Activated CD4-positive, alpha-beta memory T cell treated with anti-CD3 and anti-CD28 coated beads, Interleukin-2, amount 10 ng/mL, durations not matched to agents 7 days and 5 days (primary cell): ENCODE measurements at places on chromosomes 4 and X.

GRCh38 chr4:68167706-68168105 is 38.0 kb upstream of the TMPRSS11F start:
- DNase-seq: no peak

GRCh38 chrX:100615005-100615404 is 21.6 kb downstream of the TSPAN6 start:
- DNase-seq: no peak

- DNase-seq: no peak
Measured at GRCh38 chrX:101450961-101451360, 34.3 kb upstream of the ARMCX4 start.

- no peak for DNase-seq
Measured at GRCh38 chr4:25090516-25090915, 59.8 kb upstream of the LGI2 start.

GRCh38 chr4:15198070-15198727 is 195.9 kb downstream of the CPEB2 start:
- no peak for DNase-seq

GRCh38 chr4:154433543-154433942 is 58.1 kb downstream of the DCHS2 start:
- no peak for DNase-seq

- DNase-seq: no peak
Measured at GRCh38 chr4:22235698-22236097, 280.2 kb downstream of the ADGRA3 start.

DNA sequence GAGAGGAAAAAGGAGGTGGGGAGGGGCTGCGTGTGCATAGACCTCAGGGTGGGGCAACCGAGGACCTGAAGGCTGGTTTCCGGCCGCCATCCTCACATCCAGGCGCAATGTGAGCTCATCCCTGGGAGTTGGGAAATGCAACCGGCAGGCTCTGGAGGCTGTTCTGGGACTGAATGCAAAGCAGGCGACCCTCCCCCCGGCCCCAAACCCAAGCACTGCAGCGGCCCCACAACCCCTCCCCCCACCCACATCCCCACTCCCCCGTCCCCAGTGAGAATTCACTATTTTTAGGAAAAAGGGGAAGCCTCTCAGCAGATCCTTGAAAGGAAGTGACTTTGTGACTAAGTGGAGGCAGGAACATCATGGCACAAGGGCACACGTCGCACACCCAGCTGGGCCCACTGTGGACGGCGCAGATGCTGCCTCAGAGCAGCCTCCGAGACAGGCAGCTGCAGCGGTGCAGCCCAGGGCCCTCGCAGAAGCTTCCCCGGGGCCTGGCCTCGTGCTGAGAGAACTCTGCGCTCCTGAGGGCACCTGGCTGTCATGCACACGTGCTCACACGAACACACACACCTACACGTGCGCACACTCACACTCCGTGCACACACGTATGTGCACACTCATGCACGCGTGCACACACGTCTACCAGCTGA is 1.3 kb upstream of the PDE6B start:
- no peak for DNase-seq

DNA sequence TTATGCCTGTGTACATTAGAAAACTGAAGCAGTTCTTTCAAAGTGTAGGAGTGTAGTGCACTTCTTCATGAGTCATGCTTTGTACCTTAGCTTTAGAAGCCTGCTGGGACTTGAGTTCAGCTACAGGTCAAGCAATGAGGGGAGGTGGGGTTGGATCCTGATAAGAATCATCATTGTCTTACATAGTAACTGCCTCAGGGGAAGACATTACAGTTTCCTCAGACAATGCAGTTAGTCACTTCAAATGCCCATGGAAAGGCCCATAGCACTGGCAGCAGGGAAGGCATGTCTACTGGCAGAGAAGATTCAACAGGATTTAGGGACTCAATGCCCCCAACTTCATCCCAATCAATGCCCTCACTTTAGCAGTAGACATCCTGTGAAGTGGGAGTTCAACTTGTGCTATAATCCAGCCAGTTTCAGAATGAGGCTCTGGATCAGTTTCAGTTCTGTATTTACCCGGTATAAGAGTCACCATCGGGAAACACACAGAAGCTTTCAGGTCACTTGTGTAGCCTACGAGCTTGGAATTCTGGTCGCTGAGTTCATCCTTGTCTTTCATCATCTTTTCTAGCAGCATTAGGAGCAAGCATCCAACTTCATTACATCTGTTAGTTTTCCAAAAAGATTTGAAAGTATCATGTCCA is 1216.5 kb downstream of the RAPGEF2 start:
- no peak for DNase-seq

- DNase-seq: no peak
Measured at GRCh38 chr4:47410271-47410670, 53.2 kb downstream of the COMMD8 start.

DNA sequence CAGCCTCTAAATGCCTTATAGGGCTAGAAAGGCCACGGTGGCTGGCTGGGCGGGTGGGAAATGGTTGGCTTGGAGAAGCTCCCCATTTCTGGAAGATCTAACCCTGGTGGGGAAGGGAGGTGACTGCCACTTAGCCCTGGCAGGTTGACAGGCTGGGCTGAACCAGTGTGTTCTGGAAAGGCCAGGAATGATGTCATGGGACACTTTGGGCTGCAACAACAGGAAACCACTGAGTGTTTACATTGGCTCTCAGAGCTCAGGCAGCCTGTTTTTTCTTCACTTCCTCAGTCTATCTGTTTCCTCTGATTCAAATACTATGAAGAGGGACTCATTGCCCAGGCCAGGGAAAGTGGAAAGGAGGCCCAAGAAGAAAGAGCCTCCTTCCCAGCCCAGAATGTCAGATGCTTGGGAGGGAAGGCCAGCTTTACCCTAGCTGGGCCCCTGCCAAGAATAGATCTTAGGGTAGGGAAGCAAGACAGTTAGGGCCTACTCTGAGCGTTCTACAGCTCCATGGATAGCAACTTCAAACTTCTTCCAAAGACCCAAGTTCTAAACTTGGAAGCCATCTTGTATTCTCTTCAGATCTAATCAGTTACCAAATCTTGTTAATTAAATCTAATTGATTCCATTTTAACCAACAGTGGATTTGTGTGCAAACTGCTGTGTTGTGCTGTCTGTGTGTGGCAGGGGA is 65.8 kb upstream of the MSN start:
- peak; percentile 67 for DNase-seq

- DNase-seq: no peak
Measured at GRCh38 chr4:185709802-185710486, 102.0 kb downstream of the SORBS2 start.

- no peak for DNase-seq
Measured at GRCh38 chrX:12843061-12843667, 23.7 kb upstream of the TLR7 start.

GRCh38 chr4:176638992-176639391 is 153.7 kb downstream of the VEGFC start:
- no peak for DNase-seq

GRCh38 chrX:110491846-110492620 is 133.4 kb downstream of the RTL9 start:
- DNase-seq: no peak

- DNase-seq: no peak
Measured at GRCh38 chr4:7429601-7430078, 5.1 kb downstream of the PSAPL1 start.

- no peak for DNase-seq
Measured at GRCh38 chr4:79987401-79987800, 85.6 kb downstream of the ANTXR2 start.

DNA sequence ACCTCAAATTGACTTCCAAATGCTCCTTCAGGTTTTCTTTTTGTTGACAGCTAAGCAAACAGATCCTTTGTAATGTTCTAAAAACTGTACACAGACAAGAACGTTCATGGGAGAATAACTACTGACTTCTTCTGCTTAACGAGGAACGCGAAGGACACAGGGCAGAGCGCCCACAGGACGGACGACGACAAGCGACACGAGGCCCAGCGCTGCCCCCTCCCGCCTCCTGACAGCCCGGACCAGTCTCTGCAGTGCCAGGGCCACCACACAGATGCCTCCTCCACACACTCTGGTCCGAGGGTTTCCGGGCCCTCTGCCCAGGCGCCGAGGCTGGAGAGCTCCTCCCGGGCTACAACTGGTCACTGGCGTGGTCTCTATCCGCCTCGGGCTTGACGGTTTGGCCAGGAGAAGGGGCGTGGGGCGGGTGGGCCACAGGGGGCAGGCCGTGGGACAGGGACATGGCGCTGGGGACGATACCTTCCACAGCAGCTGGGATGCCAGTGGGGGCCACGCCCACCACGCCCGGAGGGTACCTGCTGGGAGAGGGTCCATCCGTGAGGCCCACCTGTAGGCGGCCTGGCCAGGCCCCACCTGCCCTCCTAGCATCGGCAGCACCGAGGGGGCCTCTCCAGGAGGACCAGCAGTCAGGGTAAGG is 36.9 kb downstream of the CTBP1 start:
- no peak for DNase-seq

DNA sequence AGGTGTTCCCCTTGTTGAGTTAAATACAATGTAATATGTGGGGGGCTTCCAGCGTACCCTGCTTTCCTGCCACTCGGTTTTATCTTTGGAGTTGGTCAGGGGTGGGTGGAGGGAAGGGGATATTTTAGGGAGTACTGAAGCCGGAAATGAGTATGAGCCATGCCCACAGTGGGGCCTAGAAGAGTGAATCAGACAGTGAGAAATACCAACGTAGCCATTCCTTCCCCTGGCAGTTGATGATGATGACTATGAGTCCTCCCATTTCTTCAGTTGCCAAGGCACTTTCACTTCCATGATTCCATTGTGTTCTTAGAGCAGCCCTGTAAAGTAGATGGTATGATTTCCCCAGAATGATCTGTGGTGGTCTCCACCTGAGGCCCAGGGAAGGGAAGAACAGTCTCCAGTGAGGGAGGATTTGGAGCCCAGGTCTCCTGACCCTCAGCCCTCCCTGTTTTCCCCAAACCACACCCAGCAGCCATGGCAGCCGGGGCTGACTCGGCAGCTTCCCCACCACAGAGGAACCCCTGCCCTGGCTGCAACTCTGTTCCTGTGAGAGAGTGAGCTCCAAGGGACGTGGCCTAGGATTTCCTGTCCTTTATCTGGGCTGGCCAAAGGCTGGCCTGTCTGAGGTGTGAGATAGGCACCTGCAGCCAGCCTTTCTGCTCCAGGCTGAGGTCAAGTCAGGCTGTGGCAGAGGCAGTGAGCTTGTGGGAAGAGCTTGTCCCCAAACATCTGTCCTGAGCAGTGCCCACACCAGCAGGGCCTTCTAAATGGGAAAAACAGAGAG is 52.7 kb downstream of the STARD8 start:
- no peak for DNase-seq

GRCh38 chr4:11471618-11472017 is 42.9 kb upstream of the HS3ST1 start:
- DNase-seq: peak; percentile 77

GRCh38 chr4:153466081-153466948 is at the start of gene TMEM131L:
Gene TMEM131L (plus strand): TSS chr4:153466360. CDS start chr4:153466398, 38 bp downstream.
- DNase-seq: peak; percentile 72

DNA sequence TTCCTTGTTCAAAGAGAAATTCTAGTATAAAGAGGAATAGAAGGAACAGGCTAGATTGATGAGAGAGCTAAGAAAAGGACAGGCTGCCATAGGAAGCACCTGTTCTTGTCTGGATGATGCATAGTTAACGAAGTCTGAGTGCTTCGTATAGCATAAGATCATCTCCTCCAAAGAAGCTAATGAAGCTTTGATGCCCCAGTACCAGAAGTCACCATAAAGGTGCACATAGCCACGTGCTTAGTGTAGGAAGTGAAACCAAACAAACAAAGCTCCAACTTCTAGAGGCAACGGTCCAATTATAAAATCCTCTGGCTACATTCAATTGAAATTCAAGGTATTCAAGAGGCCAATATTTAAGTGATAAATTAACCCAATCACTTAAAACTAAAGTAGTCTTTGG is 31.0 kb downstream of the AFAP1 start:
- no peak for DNase-seq

GRCh38 chrX:68724531-68725020 is 77.1 kb downstream of the STARD8 start:
- DNase-seq: no peak

DNA sequence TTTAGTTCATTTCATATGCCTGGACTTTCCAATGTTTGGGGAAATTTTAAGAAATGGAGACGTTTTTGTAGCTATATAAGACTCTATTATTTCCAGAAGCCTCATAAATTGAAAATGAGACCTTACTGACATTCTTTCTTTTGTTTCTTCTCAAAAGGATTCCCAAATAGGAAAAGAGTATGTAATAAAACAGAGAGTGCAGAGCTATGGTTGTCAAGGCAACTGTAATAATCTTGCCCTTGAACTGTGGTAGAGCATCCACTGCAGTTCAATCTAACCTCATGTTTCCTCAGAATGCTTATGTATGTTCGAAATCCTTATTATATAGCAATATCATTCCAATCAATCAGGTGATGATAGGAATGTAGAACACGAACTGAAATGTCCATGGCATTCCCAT is 54.1 kb downstream of the AMELX start:
- no peak for DNase-seq

- DNase-seq: no peak
Measured at GRCh38 chr4:32930700-32931099, 2210.5 kb downstream of the PCDH7 start.

DNA sequence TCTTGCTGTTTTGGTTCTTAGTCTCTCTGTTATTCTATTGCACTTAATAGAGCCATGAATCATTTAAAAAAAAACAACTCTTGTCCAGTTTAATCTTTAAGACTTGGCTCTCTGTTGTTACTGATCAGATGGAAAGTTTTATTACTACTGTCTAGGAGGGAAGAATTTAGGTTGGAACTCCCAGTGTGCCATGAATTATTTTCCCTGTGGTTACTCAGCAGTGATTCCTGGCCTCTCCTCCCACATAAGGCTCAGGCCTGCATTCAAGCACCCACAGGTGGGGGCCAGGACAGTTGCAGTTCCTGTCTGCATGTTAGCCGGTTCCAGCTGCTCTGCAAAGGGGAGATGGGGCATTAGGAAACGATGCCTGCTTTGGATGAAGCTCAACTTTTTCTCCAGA is 29.8 kb upstream of the ESX1 start:
- no peak for DNase-seq

DNA sequence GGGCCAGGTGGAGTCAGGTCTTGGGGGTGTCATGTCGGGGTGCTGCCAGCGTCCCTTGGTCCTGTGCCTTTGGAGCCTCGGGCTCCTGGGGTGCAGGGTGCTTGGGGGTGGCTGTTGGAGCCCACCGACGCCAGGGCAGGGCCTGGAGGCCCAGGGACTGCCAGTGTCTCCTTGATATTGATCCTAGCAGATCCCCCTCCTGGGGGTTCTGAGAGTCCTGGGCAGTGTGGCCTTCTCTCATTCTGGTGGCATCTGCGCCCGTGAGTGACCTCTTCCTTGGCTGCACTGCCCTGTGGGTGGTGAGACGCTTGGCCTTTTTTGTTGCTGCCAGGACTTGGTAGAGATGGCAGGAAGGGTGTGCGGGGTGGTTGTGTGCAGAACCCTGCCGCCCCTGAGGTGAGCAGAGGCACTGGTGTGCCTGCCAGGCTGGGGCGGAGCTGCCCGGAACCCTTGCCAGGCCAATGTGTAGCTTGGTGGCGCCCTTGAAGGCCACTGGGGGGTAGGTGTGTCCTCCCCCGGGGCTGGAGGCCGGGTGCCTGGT is 7.0 kb downstream of the NAT8L start:
- no peak for DNase-seq

DNA sequence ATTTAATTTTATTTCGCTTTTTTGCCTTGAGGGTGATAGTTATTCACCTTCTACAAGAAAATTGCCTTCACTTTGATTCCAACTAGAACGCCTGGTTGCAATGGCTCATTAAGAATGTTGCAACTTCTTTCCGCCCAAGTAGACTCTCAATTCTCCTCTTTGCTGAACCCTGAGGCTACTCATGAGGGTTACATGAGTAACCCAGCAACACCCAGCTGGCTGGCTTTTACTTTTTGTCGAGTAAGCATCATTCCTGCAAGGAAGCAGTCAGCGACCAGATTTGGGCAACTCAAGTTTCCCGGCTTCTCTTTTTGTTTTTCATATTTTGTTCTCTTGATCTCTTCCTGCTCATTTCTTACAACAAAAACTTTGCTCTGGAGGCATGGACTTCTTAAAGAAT is 495.4 kb downstream of the PACRGL start:
- DNase-seq: no peak
